ENCODE measurements at places on chromosomes 4 and X.
A peak's percentile ranks its signal among the peaks of the same experiment; 100 is the strongest.

- no peak for DNase-seq
Measured at GRCh38 chr4:138192113-138192512, 50.0 kb downstream of the SLC7A11 start.

DNA sequence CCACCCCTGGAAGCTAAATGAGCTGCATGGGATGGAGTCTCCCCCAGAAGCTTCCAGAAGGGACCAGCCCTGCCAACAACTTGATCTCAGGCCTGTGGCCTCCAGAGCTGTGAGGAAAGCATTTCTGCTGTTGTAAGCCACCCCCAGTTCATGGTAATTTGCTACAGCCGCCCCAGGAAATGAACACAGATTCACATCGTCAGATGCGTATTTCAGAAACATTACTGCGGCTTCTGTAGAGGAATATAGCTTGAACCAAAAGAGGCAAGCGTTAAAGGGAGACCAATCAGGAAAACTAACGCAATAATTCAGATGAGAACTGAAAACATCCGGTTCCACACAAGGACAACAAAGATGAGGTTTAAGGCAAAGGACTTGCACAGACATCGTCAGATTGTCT, 128.4 kb upstream of the TBL1X start:
- DNase-seq: no peak

DNA sequence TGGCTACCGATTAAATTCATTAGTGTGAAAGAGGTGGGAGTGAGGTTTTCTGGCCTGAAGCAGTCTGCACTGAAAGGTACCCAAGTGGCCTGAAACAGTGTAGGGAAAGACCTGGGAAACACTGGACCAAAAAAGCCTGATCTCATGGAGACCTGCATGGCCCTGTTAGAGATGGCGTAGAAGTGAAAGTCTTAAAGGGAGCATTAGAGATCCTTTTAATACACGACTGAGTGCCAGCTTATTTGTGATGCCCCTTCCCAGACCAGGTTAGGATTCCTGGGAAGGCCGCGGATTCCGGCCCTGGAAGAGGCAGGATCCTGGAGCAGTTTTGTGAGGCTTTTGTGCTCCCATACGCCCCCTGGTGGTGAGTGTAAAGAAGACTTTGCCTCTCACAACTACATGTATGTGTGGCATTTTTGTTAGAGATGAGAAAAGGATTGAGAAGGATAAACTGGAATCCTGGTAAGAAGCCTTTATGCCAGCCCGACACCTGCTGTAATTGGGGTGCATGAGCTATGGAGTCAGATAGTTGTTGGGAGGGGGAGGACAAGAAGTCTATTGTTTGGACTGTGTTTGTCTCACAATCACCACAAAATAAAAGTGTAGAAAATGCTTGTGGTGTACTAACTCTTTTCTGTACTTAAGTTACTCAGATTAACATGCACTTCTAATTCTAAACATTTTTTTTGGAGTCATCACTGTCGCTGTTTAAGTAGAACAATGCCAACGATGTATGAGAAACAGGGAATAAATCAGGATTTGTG, 54.0 kb downstream of the JADE1 start:
- DNase-seq: peak; percentile 32

DNA sequence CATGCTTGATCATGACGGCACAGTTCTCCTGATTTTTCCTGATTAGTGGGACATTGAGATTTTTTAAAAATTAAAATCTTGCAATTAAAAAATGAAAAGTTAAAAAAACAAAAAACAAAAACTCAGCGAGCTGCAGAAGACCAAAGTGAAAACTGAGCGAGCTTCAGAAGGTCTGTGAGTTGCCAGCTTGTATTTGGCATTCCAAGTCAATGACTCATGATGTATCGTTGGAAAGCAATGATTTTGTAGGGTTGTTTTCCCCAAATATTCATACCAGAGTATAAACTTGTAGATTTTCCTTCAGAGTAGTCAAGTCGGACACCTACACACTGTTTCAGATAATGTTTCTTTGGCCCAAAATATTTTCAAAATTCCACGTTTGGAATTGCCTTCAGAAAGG, 76.9 kb downstream of the LRRC66 start:
- DNase-seq: no peak

DNA sequence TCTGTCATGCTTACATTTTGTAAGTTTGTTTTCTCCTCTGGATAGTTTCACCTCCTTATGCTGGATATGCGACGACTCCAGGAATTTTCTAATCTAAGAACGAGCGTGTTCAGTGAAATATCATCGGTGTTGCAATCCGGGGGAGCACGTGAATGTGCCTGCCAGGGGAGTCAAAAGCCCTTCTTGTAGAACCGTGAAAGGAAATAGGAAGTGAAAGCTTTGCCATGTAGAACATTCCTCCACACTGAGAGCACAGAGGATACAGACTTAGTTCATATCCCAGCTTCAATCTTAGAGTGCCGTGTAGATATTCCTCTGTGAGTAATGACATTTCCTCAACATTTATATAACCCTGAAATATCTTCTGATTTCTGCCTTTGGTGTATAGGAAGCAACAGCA, 121.2 kb downstream of the VEGFC start:
- DNase-seq: no peak

DNA sequence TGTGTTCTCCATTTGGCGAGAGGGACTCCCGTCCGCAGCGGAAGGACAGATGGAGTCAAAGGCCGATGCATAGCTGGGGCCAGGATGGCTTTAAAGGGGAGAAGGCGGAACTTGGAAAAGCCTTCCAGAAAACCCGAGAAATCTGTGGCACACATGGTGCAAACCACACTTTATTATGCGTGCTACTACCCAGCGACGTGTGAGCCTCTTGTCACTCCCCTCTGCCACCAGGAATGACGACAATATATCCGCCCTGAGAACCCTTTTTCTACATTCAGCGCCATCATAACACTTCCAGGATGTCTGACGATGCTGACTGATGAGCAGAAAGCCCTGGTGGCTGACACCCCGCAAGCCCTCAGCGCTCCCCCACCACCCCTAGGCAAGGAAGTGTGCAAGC, 689 bp upstream of the DCHS2 start:
- DNase-seq: no peak

DNA sequence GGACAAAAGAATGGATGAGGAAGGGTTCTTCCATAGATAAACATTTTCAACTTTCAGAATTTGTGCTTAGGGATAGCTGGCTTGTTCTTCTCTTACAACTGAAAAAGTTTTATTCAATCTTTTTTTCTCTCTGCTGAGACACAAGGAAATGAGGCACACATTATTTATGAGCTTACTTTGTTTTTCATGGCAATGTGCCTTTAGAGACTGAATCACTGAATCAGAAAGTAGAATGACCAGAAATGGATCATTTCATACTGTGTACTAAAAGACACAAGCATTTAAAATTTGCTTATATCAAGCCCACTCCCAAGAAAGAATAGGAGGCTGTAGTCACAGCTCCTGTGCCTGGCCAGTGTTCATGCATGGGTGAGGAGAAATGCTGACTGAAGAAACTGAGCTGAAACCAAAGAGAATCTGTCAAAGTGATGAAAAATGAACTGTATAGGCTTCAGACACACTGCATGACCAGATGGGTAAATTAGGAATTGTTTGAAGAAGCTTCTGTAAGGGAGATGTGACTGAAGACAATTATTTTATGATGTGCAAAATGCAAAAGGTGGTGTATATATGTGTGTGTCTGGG, 413.8 kb downstream of the RAPGEF2 start:
- no peak for DNase-seq

GRCh38 chr4:139523076-139523475, 32.9 kb downstream of the SETD7 start:
- DNase-seq: no peak

DNA sequence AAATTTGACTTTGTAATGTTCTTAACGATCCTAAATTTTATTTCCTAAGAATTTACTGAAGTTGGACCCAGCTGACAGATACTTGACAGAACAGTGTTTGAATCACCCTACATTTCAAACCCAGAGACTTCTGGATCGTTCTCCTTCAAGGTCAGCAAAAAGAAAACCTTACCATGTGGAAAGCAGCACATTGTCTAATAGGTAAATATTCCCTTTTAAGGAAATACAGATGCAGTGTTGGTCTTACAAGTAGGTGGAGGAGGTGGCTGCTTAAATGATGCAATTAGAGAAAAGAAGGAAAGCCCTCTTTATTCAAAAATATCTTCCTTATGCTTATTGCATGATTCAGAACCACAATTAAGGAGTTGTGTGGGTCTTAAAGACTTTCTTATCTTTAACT, 73.5 kb downstream of the RS1 start:
- no peak for DNase-seq

GRCh38 chrX:124925681-124926080, 394.0 kb upstream of the TEX13C start:
- DNase-seq: no peak

DNA sequence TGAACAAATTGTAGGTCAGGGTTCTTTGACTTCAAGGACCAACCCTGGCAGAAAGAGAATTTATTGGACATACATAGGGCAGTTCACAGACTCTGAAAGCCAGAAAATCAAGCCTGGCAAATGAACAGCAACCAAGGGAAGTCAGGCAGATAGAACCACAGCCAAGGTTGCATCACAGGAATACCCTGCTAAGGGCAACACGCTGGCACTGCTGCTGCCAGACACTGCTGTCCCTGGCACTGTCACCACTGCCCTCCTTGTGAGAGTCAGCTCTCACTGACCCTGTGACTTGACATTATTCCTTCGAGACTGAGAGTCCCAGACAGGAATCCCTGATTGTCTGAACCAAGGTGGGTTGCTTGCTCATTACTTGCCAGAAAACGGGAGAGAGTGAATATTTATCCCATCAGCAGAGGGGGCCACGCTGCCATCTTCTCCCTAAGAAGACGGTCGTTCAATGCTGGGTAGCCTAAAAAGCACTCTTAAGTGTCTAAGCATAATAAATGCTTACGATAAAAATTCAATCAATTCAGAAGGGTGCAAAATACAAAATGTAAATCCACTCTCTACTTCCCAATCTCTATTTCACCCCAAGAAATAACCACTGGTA, 23.2 kb upstream of the PTTG2 start:
- DNase-seq: no peak

DNA sequence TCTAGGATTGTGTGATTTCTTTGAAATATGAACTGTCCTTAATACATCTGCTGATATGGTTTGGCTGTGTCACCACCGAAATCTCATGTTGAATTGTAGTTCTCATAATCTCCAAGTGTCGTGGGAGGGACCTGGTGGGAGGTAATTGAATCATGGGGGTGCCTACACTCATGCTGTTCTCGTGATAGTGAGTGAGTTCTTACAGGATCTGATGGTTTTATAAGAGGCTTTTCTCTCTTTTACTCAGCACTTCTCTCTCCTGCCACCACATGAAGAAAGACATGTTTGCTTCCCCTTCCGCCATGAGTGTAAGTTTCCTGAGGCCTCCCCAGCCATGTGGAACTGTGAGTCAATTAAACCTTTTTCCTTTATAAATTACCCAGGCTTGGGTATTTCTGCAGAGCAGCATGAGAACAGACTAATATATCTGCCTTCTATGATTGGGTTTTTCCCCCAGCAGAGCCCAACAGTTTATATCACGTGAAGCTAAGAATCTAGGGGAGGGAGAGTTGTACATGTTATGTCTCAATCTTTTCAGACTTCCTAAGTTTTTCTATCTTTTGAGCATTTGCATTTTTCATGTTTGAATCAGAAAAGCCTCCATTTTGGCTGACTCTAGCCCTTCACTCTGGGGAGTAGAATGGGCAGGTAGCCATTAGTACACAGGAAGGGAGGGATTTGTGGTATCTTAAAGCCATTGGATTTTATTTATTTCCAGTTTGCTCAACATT, 58.9 kb downstream of the PLAC1 start:
- DNase-seq: no peak

DNA sequence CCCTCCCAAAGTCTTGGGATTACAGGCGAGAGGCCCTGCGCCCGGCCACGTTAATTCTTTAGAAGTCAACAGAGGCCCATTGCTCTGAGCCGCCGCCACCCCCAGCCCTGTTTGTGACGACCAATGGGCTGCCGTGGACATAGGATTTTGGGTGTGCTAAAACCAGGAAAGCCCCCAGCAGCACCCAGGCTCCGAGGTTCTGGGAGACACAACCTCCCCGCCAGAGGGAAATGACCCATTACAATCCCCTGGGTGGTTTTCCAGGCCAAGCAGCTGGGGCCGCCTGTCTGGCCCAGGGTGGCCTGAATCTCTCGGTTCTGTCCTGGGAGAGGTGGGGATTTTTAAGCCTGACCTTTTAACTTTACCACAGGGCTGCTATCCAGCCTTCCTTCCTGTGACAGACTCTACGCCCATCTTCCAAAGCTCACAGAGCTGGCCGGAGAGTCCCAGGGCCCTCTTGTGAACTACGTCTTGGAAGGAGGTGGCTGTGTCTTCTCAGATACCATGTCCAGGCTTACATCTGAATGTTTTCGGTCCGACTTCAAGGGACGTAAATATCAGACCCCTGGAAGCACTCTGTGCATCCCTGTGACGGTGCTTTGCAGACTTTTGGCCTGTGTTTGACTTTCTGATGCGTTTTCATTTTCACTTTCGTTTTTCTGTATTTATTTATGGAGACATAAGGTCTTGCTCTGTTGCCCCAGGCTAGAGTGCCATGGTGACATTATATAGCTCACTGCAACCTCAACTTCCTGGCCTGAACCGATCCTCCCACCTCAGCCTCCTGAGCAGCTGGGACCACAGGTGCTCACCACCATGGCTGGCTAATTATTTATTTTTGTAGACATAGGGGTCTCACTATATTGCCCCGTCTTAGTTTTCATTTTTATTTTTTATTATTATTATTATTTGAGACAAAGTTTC, 36.0 kb downstream of the P2RY8 start:
- no peak for DNase-seq

DNA sequence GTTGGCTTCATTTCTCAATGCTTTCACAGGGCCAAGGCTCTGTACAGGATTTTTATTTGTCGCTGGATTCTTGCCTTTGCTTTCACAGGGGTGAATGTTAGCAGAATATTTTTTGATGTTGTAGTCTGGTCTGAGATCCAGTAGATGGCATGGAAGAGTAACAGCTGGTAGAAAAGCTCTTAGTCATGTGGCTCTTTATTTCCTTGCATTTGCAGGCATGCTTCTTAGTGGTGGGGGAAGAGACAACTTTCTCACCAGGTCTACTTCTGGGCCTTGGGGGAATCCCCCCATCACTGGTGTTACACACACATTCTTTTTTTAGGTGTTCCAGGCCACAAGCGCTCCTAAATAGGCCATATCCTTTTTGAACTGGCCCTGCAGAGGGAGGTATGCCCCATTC, 58.2 kb upstream of the DKK2 start:
- DNase-seq: no peak

DNA sequence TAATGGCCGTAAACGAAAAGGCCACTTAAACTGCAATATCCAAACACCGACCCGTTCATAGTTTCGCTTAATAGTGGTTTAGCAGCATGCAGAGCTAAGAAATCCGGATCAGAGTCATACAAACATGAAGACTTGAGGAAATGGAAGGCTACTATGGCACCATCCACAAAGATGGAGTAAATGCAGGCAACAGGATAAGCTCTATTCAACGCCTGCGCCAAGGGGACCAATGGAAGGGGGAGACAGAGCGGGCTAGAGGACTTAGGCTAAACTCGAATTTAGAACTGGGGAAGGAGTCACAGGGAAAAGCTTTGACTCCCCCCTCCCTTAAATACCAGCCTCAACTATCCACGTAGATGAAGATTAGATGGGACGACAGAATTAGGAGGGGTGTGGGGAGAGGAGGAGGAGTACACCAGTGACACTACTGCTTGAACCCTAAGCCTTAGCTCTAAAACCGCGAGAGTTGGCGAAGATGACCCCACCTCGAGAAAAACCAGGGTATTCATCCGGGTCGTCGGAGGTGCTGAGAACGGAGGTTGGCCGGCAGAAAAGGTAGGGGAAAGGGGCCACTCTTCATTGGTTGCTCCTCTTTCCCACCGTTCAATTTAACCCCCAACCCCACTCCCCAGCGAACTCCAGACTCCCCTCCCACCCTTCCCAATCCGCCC, 3.5 kb downstream of the HUWE1 start:
- peak; percentile 12 for DNase-seq

All from effector memory CD4-positive, alpha-beta T cell (primary cell).